ENCODE measurements at places on chromosomes 2 and 18.

GRCh38 chr2:85678794-85679672, 11.0 kb upstream of the SFTPB start:
- DNase-seq = peak; percentile 75

DNA sequence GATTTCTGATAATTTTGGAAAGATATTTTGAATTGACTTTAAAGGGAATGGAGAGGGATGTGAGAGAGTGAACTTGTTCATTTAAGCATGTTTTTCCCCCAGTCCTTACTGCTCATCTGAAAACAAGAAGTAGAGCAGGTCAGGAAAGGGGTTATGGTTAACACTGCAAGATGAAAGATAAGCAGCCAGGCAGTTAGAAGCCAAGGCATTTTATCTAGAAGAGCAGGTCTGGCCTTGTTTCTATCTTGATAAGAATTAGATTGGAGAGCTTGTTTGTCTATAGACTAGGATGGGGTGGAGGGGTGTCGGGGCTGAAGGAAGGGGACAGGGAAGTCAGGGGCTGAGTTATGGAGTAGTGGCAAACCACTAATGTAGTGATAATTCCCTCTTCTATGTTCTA, 171.6 kb downstream of the IKZF2 start:
- no peak for DNase-seq

- DNase-seq = no peak
Observed at GRCh38 chr2:191325651-191326365, 80.6 kb downstream of the MYO1B start.

- DNase-seq = no peak
Observed at GRCh38 chr2:206846981-206847834, 81.8 kb downstream of the FASTKD2 start.

GRCh38 chr18:73283788-73284187, 416.0 kb upstream of the NETO1 start:
- no peak for DNase-seq

DNA sequence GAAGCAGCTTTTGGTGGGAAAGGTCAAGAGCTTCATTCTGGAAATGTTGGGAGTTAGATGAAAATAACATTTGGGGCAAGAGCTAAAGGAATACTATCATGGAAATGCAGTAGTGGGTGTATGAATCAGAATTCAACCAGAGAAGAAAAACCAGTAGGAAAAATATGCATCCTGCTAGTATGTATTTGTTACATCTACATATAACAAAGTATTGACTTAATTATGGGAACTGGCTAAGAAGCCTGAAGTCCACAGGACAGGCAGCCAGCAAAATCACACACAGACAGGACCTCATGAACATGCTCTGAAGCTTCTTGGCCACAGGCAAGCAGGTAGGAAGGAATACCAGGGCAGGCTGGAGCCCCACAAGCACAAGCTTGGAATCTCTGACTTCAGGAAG, 185.8 kb downstream of the FBXO15 start:
- DNase-seq = no peak

GRCh38 chr18:77096936-77097886, 35.4 kb downstream of the MBP start:
- DNase-seq = no peak

GRCh38 chr2:64250751-64251423, 106.7 kb upstream of the PELI1 start:
- DNase-seq = no peak

GRCh38 chr2:53843595-53843994, 16.2 kb downstream of the GPR75 start:
- DNase-seq = no peak

DNA sequence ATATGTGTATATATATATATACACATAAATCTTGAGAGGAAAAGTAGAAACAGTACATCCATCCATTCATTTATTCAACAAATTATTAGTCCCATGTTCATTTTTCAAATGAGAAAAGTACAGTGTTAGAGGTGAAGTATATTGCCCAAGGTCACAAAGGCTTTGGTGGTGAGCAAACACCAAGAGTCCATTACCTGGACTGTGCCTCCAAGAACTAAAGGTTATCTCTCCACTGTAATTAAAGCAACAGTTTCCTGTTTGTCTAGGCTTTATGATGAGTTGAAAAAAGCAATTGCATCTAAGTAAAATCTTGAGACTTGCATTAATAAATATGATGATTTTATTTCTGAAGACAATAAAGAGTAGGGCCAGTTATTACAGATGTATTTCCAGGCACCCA, 44.7 kb upstream of the EPB41L3 start:
- DNase-seq = no peak

DNA sequence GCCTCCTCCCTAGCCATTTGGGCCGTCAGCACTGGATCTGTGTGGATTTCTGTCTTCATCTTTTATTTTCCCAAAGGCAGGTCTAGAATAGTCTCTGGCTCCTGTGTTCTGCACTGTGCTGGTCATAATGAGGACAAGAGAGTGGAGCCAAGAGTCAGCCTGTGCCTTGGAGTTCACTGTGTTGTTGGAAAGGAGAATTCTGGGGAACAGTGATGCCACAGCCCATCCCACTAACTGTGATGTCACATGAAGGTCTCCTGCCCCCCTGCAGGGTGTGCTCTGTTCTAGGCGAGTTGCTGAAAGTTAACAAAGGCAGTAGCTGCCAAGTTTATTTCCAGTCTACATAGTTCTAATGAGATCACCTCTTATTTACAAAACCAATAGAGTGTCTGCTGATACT, 248.5 kb downstream of the TPGS2 start:
- DNase-seq = no peak

DNA sequence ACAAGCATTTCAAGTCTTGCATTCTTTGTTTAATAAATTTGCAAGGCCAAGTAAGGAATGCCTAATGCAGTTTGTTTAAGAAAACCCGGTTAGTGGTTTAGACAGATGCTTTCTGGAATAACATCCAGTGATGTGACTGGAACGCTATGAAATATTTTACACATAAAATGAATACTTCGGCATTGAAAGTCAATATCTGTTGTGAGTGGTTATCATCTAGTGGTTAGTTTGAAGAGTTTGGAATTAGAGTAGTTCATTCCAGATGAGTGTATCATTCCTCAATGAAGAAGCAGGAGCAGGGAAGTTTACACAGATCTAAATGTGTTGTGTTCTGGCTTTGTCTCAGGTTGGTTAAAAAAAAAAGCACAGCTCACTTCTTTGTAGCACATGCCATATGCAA, 608.0 kb upstream of the PIK3C3 start:
- DNase-seq = no peak

- DNase-seq = no peak
Observed at GRCh38 chr2:194486326-194486725, 1170.7 kb upstream of the SLC39A10 start.

DNA sequence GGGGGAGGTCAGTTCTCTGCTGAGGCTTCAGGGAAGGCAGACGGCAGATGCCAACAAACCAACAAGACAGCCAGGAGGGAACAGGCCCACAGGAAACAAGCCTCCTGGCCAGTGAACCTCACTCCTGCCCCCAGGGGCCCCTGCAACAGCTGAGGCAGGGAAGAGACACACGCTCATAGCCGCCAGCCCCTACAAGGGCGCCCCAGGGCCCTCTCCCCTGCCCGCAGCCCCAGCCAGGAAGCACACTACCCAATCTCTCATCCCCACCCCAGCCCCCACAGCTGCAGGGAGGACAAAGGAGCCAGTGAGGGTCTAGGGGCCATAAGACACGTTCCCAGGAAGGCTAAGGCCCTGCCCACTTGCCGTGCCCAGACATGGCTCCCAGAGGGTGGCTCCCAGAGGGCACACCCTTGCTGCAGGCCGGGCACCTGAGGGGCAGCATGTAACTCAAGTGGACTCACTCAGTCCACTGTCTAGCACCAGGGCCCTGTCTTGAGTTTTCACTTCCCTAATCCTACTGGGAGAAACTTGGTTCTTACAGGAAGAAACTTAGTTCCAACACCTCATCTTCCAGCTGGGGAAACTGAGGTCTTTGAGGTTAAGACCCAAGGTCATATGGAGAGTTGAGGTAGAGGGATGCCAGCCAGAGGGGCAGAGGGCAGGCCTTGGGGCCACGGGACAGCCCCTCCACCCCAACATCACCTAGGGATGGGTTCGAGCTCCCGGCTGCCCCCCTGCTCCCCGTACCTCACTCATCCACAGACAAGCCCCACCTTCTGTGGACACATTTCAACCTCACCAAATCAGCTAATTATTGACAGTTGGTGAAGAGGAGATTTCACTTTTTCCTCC, 37.3 kb downstream of the EMX1 start:
- no peak for DNase-seq

GRCh38 chr2:138997856-138998517, 217.8 kb upstream of the NXPH2 start:
- DNase-seq = no peak

- DNase-seq = no peak
Observed at GRCh38 chr2:98805412-98806171, 74.7 kb upstream of the MGAT4A start.

DNA sequence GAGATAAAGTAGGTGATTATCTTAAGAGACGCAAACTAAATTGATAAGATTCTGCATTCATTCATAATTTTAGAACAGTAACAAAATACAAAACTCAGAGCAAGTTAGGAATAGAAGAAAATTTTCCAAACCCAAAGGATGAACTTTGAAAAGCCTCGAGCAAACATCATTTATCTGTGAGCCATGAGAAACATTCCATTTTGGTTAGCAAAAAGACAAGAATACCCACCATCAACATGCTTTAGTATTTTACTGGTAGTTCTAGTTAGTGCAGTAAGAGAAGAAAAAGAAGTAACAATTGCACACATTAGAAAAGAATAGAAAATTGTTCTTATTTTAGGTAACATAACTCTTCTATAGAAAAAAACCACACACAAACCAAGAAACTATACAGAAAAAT, 291.3 kb upstream of the TCF4 start:
- no peak for DNase-seq

DNA sequence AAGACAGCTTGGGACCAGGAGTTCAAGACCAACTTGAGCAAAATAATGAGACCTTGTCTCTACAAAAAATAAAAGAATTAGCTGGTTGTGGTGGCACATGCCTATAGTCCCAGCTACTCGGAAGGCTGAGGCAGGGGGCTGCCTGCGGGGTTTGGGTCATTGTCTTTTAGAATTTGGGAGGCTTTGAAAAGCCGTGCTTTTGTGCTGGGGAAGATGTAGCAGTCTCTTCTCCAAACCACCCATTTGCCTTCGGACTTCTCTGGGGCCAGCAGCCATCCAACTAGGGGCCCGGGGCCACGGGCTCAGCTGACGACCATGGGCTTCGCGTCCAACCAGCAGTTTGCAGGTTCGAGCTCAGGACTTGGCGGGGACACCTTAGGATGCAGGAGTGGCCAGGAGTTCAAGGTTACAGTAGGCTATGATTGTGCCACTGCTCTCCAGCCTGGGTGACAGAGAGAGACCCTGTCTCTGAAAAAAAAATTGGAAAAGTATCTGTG, 6.3 kb downstream of the PJVK start:
- no peak for DNase-seq

GRCh38 chr18:61771861-61772260, 120.9 kb downstream of the RNF152 start:
- DNase-seq = no peak

GRCh38 chr2:212908031-212908430, 243.4 kb downstream of the IKZF2 start:
- no peak for DNase-seq

Data from activated gamma-delta T cell treated with Interleukin-2 at 50 U/mL for 16 hours (primary cell).